ENCODE measurements at places on chromosomes 2 and 18.

- DNase-seq: peak; percentile 58
Measured at GRCh38 chr2:241853651-241854341, 4.9 kb downstream of the PDCD1 start.

- no peak for DNase-seq
Measured at GRCh38 chr2:164910101-164910899, 45.0 kb downstream of the SLC38A11 start.

DNA sequence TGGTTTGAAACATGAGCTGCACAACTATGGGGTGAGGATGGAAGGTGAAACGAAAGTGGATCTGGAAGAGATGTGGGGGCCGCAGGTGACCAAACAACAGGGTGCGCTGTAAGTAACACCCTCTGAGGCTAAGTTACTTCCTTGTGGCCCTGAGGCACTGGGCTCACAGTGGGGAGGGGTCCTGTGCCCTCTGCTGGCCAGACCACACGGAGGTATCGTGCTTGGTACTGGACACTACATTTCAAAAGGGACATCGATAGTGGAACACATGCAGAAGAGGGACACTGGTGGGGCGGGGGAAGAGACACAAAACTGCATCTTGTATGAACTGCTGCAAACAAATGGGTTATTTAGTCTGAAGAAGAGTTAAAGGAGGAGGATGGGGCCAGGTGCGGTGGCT is 110.6 kb downstream of the CLIP4 start:
- peak; percentile 59 for DNase-seq

DNA sequence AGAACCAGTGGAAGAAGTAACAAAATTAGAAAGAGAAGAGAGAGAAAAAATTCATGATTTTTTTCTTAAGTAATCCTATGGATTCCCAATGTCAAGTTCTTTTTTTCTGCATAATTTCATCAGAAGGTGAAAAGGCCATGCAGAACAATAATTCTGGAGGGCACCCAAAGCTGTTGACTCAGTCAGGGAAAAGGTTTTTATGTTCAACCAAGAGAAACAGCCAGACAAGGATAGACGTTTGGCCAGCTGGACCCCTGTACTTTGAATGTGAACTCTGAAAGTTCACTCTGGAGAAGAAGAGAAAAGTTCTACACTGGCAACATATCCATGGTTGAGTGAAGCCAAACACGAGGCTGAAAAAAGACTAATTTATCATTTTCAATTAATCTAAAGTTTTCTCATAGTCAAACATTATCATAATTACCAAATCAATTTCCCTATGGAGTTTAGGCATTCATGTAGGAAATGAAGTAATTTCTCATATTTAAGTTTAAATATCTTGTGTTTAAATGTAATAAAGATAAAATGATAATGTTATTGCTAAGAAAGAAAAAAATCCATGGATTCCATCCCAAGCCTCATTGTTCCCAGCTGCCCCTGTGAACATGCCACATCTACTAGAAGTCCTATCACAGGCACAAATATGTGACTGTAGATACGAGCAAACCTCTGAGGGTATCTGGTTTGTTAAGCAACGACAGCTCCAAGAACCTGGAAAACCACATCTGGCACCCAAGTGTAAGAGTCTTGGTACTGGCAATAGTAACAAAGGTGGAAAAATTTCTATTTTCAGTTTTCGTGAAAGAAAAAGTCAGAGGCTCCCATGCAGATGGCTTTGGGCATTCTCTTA is 742.7 kb upstream of the ACVR2A start:
- DNase-seq: no peak

DNA sequence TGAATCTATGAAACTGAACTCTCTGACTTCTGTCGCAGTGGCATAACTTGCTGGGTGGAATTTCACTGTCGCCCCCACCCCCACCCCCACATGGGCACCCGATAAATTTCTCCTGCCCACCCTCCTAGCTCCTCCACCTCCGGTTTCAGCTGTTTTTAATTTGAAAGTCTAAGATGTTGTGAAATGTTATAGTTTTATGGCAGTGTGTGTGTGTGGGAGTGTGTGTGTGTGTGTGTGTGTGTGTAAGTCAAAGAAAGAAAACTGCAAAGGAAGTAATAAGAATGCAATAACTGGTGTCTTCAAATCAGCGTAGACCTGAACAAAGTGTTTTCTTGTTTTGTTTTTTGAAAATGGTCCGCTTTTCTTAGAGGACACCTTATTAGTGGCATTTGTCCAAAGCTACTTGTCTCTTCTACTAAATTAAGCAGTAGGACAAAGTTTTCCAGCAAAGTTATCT is 388 bp downstream of the DTNA start:
- DNase-seq: no peak

- DNase-seq: no peak
Measured at GRCh38 chr18:68429841-68430240, 285.1 kb downstream of the TMX3 start.

DNA sequence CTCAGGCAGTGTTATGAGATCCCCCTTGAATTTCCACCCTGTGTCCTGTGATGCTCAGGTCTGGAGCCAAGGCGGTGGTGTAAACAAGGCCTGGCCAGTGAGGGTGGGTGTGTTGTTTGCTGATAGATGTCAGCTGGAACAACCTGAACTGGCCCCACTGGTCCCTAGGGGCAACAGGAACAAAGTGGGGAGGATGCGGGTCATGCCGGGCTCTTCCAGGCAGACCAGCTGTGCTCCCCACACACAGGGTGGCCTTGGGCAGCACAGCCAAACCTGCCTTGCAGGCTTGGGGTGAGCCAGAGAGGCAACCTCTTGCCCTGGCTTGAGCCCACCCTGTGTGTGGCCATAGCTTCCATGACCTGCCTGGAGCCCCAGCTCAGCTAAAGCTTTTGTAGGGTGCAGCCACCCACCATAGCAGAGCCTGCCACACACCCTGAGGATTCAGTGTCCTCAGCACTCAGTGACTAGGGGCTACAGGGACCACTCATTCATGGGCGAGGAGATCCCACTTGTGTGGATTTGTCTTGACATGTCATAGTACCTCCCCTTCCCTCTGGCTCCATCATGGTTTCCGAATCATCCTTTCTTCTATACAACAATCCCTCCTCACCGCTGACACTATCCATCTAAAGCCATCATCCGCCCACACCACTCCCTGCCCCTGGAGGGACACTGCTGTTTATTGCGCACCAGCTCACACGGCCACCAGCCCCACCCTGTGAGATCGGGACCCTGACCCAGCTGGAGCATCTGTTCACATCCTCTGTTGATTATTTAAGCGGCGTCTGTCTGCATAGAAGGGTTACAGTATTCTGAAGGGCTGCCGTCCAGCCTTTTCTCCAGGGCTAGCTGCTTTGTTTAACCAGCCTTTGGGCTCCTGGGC is 268.8 kb downstream of the CYP26B1 start:
- DNase-seq: no peak

DNA sequence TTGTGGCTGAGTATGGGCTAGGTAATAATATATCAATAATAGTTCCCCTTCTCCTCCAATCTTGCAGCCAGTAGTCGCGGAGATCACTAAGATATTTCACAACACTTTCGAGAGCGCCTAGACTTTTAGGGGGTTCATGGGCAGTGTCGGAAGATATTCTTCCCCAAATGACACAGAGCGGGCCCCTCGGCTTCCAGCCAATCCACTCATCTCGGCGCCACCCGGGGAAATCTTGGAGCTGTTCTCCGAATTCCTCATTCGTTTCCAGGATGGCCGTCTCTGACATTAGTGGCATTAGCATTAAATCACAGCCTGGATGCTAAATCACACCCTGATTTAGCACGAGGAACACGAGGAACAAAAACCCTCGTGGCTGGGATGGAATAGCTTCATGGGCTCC is 437.7 kb downstream of the ZNF516 start:
- no peak for DNase-seq

- no peak for DNase-seq
Measured at GRCh38 chr18:75083761-75084160, 125.2 kb downstream of the PTGR3 start.

DNA sequence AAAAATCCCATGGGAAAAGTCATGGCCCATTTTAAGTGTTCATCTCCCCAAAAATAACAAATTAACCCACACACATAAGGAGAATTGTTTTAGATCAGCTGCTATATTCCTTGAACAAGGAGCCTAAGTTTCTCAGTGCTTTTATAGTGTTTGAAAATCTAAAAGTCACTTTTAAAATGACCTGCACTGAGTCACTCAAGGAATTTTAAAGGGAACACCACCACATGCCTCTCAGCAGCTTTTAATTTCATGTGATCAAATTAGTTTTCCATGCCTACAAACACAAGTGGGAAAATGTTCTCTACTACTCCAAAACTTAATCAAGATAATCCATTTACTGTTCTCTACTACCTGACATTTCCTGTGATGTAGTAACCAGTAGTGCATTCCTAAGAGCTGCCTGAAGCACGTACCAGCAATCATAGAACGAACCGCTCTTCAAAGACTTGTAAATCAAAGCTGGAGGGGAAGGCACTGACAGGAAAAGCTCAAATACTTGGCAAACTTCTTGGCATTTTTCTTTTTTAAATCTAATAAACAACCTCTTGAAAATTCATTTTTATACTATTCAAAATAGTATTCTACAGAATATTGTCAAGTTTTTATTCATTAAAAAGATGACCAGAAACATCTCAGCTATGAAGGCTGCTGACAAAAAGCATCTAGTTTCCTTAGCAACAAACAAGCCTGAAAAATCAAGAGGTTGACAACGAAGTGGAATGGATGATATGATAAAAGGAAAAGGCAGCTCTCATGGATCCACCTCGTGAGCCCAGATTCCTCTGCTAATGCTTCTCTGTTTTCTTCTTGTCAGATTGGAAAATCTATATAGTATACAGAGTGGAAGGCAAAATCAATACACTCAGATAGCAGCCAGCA is 37.2 kb downstream of the LRPPRC start:
- no peak for DNase-seq

GRCh38 chr2:186972281-186972970 is 123.5 kb upstream of the ZSWIM2 start:
- DNase-seq: no peak

GRCh38 chr2:237091779-237092436 is 6.2 kb downstream of the COPS8 start:
- DNase-seq: no peak

DNA sequence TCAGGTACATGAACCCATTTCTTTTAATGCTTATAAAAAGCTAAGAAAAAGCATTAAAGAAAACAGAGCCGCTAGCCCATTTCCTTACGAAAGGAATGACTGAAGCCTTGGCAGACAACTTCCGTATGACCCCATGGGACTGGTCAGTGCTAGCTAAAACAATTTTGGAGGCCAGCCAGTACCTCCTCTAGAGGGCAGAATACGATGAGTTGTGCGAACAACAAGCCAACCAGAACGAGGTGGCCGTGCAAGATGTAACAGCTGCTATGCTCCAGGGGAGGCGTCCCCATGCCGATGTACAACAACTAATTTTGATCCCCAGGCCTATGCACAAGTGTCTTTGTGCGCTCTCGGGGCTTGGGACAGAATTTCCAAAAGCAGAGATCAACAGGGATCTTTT is 16.7 kb downstream of the MAP3K2 start:
- no peak for DNase-seq

- DNase-seq: peak; percentile 57
Measured at GRCh38 chr2:165015052-165015642, 59.8 kb upstream of the SLC38A11 start.

- peak; percentile 84 for DNase-seq
Measured at GRCh38 chr2:88016960-88017779, 823 bp upstream of the RNU2-63P start.

- no peak for DNase-seq
Measured at GRCh38 chr2:165587335-165587938, 117.9 kb downstream of the CSRNP3 start.

DNA sequence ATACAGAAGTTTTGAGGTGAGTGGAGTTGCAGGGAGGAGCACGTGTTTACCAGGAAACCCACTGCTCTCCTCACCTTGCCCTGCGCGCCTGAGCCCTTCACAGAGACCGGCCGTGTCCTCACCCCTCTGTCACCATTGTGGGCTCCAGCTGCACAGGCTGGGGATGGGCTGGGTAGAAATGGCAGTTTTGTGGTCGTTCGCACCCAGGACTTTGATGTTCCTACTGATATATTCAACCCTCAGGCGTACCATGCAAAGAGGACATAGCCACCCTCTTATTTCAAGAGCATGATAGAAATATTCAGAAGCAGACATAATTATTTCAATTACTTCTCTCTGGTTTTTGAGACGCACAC is 78.2 kb downstream of the GBX2 start:
- no peak for DNase-seq

GRCh38 chr2:29218071-29218470 is 102.9 kb downstream of the CLIP4 start:
- peak; percentile 9 for DNase-seq

- no peak for DNase-seq
Measured at GRCh38 chr2:239590276-239590675, 189.5 kb upstream of the HDAC4 start.

- DNase-seq: no peak
Measured at GRCh38 chr2:212958757-212959295, 192.6 kb downstream of the IKZF2 start.

GRCh38 chr2:18860179-18860578 is 270.8 kb upstream of the NT5C1B start:
- DNase-seq: no peak

DNA sequence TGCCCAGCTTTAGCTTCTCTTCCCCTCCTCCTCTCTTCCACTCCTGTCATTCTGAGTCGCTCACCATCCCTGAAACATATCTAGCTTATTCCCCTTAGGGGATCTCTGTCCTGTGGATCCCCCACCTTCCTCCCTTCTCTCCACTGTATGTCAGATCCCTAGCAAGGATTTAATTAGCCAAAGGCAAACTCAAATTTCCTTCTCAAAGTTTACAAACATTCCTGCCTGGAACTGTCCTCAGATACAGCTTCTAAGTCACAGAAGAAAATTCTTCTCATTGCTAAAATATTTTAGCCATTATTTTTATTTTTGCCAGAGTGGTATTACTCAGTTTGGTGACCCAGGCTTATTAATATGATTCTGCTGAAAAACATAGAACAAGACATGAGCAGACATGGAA is 315.3 kb downstream of the CYP26B1 start:
- no peak for DNase-seq

- no peak for DNase-seq
Measured at GRCh38 chr2:102790091-102790455, 28.2 kb downstream of the TMEM182 start.
